B cell (primary cell): ENCODE measurements at places on chromosomes 2 and 18. TPM values are rescaled to one million over a fixed set of nuclear protein-coding genes. Genes with fewer than 3 reads are reported as not detected.

The UGT1A3 gene
- not detected in 2 replicates for polyA plus RNA-seq

The TRIM54 gene
- polyA plus RNA-seq, result not detected in 2 replicates

The MYO7B gene
- 3.6 and 68.2 TPM in 2 replicates for polyA plus RNA-seq

- DNase-seq, result no peak
These were observed 28.5 kb upstream of the RALBP1 start for GRCh38 chr18:9446839-9447238.

GRCh38 chr2:222753251-222753824 is 81.9 kb downstream of the MOGAT1 start:
- no peak for DNase-seq

DNA sequence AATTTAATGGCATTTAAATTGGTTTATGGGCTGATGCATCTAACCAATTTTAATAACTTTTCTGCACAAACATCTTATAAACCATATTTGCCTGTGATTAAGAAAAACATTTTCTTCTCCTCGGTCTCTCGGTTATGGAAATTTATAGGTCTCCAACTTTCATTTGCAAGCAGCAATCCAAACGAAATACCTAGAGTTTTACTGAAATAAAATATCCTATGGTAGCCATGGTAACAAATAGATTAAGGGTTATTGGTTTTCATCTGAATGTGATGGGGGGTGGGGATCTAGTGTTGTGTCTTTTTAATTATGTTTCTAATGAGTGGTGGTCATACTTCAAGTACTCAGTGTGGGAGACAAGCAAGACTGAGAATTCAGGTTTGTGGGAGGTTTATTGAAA is 2.9 kb downstream of the KLHL29 start:
- DNase-seq, result no peak

- DNase-seq, result no peak
These were observed 335.7 kb downstream of the GALNT13 start for GRCh38 chr2:154207288-154208047.

- no peak for DNase-seq
These were observed 326.4 kb downstream of the NR4A2 start for GRCh38 chr2:156005999-156006712.

- no peak for DNase-seq
These were observed 717.3 kb upstream of the HS6ST1 start for GRCh38 chr2:129035992-129036391.

DNA sequence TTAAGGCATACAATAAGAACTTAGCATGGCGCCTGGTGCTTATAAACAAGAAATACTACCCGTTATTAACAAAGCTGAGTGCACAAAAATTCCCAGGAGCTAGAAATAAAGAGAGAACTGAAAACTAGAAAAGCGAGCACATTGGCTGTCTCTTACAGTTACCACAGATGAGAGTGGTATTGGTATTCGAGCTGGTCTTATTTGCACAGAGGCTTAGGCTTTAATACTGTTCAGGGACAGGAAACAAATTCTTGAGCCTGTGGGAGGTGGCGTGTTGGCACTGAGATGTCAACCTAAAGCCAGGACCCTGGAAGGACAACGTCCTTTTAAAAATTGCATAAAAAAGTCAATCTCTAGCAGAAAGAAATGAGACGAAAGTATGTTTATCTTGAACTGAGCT is 67.3 kb upstream of the IGFBP2 start:
- no peak for DNase-seq

GRCh38 chr2:223941579-223942277 is 3.4 kb downstream of the WDFY1 start:
- DNase-seq, result no peak

DNA sequence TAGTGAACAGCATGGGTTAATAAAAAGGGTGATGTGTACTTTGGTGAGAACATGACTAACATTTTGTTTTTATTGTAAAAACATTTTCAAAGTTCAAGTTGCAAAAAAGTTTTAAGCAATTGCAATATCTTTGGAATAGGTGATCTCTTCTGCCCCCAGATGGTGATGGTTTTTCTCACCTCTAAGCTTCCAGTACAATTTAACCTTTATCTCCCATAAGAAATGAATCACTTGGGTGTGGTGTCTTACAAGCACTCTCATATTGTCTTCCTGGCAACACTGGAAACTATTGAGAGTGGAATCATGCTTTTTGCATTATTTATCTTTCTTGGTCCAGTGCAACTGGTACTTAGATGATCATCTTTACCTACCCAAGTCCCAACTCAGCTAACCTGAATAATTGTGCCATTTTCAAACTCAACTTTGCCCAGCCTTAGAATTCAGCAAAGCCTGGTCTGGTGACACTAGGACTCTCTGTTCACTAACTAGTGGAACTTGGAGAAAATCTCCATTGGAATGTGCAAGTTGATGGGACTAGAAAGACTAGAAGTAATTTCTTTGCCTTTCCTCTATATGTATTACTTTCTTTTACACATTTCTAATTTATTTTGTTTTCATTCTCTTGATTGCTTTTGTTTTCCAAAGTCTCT is 964.7 kb upstream of the ZEB2 start:
- peak; percentile 22 for DNase-seq

GRCh38 chr18:28043631-28044030 is 133.3 kb downstream of the CDH2 start:
- DNase-seq, result no peak

DNA sequence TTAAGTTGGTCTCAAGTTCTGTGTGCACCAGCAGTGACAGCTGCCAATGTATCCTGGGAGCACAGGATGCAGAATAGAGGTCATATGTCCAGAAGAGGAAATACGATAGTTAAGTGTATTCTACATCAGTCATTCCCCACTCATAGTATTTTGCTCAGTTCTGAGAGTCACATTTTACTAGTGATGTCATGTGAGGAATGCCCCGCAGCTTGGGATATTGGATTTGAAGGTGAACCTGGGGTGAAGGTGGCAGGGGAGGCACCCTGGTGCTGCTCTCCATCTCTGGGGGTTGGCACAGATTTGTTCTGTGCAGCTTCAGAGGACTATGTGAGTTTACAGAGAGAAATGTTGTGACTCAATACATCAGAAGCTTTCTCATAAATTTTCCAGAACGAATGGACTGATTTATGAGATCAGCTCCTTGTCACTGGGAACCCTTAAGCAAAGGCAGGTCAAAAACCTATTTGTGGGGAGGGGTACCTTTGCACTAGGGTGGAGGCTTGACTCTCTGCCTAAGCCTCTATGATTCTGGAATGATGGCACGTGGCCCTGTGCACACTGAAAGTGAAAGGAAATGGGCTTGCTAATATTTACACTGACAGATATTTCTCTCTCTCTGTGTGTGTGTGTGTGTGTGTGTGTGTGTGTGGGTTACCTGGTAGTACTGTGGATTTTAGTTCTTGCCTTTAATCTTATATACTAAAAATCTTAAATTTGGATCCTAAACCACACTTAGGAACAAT is 95.9 kb downstream of the NEB start:
- DNase-seq, result peak; percentile 62

- DNase-seq, result no peak
These were observed 2.9 kb downstream of the GPR45 start for GRCh38 chr2:105244451-105244850.

DNA sequence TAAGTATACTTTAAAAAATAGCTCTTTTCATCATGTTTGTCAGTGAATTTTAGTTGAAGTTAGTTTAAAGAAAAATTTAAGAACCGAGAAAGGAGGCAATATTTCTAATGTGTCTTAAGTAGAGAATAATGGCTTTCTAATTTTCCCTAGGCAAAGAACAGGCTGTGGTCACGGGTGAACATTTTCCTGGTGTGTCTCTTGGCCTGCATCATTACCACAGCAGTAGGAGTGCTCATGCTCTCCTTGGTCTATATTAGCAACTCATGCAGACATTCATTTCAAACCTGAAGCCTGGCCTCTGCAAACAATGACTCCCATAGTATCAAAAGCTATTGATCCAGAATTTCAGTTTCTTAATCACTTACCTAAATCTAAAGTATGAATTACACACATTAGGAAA is 57.4 kb downstream of the C18orf54 start:
- no peak for DNase-seq
